ENCODE measurements at places on chromosomes 6 and 20.

- DNase-seq, result no peak
Measured at GRCh38 chr6:111015389-111016124, 33.7 kb downstream of the RPF2 start.

- no peak for DNase-seq
Measured at GRCh38 chr6:133609415-133610226, 279.3 kb upstream of the TCF21 start.

GRCh38 chr6:25007269-25007699, 71.5 kb upstream of the RIPOR2 start:
- no peak for DNase-seq

- no peak for DNase-seq
Measured at GRCh38 chr20:48949304-48950170, 28.0 kb downstream of the ARFGEF2 start.

DNA sequence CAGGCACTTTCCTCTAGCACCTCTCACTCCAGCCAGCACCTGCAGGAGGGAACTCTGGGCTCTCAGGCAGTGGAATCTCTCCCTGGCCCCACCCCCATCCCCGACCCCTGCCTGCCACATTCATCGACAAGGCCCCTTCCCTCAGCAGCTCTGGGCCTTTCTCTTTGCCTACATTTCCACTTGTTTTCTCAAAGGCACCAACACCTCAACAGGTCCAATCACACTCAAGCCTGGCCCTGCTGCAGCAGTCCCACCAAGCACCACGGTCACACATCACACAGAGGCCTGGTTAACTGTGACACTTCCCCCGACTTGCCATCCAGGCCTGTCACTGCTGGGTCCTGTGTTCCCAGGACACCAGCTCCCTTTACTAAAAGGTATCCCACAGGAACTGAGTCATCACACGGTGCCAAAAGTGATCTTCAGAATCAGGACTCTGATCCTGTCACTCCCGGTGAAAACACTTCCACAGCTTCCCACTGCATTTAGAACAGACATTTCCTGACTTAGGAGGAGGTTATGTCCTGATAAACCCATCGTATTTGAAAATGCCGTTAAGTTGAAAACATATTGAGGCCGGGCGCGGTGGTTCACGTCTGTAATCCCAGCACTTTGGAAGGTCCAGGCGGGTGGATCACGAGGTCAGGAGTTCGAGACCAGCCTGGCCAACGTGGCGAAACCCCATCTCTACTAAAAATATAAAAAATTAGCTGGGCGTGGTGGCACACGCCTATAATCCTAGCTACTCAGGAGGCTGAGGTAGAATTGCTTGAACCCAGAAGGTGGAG, 54.9 kb downstream of the MYH7B start:
- no peak for DNase-seq

GRCh38 chr20:32907886-32908285, 49.2 kb downstream of the EFCAB8 start:
- DNase-seq, result no peak

- DNase-seq, result no peak
Measured at GRCh38 chr6:134253681-134254080, 64.2 kb downstream of the SGK1 start.

- DNase-seq, result no peak
Measured at GRCh38 chr20:52595518-52595917, 376.6 kb upstream of the TSHZ2 start.

DNA sequence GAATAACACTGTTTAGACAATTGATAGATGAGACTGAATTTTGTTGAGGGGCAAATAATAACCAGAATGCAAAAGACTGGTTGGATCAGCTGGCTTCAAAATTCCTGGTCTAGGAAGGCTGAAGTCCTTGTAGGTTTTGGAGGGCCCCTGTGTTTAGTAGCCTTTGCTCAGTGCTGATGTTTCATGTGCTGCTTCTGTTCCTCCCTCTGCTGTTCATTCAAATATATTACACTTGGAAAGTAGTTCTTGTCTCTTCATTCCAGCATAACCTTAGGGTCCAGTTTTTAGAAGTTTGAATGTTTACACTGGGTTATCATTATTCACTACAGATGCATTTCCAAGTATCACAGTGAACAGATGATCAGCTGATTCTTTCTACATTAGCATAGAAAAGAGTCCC, 72.5 kb downstream of the FLRT3 start:
- no peak for DNase-seq

DNA sequence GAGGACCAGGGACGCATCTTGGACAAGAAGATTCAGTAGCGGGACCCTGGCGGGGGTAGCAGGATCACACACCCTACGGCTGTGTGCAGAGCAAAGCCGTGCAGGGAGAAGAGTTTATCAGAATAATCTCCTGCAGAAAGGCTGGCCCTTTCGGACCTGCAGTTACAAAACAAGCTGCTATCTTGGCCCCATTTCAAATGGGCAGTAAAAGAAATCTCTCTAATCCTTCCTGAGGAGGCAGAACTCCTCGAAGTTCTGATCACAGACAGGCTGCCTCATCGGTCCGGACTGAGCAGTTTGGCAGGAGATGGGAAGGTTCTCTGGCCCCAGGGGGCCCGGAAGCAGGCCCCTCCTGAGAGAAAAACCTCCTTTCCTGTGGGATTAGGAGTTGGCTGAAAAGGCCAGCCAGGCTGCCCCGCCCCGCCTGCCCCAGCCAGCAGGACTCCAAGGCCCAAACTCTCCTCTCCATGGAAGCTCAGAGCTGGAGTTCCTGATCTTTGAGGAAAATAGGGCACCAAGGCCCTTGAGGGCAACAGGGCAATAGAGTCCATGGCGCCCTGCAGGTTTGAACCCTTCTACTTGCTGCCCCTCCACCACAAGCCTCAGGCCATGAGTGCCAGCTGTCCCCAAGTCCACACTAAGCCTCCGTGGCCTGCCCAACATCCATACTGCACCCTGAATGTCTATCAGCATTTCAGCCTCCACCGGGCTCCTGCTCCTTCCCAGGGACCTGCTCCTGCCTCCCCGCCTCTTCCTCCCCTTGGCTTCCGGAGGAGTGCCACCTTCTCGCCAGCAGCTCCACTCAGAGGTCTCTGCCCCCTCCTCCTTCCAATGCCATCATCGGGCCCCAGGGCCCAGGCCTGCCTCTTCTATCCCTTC, 141.3 kb downstream of the PREX1 start:
- DNase-seq, result no peak

GRCh38 chr20:1376007-1376406, 16.8 kb downstream of the FKBP1A start:
- no peak for DNase-seq

GRCh38 chr6:51139950-51140385, 321.3 kb downstream of the TFAP2B start:
- no peak for DNase-seq

DNA sequence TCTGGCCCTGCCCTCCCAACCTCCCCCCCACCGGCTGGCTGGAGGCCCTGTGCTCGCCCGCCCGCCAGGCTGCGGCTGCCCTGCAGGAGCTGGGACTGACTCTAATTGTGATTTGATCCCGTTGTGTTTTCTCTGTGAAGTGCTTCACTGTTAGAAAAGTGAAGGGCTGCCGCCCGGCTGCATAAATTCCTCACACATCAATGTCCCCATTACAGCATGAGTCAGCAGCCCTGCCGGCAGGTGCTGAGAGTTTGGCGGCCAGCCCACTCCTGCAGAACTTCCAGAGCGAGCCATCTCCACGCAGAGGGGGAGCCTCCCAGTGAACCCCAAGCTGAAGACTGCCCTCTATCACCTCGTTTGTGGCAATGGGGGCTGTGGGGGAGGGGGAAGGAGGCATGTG, 137.9 kb downstream of the DLL1 start:
- no peak for DNase-seq

DNA sequence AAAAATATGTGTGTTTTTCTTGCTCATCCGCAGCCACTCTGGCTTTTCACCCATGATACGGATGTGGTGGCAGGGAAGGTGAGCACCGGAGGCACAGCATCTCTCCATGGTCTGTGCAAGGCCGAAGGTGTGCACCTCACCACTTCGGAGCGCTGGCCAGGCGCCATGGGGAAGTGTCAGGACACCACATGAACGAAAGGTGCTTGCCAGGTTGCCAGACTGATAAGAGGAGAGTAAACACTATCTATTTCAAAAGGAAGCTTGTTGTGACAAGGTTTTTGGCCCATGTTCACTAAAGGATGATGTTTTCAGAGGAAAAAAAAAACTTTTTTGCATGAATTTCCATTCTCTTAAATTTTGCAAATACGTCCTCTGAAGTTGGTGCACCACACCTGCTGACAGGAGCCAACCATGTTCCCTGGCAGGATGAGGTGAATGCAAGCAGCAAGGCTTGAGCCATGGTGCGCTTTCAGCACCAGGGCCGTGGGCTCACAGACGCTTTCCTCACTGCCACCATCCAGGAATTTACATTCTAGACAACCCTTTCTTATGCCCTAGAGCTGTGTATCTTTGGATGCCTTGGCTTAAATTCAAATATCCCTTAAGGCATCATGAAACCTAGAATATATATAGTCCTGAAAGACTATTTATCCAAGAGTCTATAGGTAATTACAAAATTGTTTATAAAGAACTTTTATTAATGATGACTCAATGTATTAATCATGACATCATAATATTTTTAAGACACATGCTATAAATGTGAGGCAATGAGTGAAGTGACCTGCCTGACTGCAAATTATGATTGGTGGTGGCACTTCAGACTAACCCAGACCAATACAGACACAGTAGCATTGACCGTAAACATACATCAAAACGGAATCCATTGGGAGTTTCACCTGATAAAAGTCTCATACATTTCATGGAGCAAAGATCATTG, 234.5 kb downstream of the TFAP2A start:
- DNase-seq, result no peak

DNA sequence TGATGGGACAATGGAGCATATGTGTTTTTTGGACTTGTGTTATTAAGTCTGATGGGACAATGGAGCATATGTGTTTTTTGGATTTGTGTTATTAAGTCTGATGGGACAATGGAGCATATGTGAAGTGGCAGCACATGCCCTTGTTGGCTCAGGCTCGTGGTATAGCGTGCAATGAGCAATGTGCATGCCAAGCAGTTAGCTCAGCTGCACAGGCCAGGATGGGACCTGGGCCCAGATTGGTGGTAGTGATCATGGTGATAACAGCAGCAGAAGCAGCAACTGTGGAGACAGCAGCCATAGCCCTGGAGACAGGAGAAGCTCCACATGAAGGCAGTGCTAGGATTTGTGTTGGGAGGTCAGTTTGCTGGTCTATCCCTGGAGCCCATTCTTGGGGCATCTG, 61.1 kb downstream of the IL20RA start:
- no peak for DNase-seq

DNA sequence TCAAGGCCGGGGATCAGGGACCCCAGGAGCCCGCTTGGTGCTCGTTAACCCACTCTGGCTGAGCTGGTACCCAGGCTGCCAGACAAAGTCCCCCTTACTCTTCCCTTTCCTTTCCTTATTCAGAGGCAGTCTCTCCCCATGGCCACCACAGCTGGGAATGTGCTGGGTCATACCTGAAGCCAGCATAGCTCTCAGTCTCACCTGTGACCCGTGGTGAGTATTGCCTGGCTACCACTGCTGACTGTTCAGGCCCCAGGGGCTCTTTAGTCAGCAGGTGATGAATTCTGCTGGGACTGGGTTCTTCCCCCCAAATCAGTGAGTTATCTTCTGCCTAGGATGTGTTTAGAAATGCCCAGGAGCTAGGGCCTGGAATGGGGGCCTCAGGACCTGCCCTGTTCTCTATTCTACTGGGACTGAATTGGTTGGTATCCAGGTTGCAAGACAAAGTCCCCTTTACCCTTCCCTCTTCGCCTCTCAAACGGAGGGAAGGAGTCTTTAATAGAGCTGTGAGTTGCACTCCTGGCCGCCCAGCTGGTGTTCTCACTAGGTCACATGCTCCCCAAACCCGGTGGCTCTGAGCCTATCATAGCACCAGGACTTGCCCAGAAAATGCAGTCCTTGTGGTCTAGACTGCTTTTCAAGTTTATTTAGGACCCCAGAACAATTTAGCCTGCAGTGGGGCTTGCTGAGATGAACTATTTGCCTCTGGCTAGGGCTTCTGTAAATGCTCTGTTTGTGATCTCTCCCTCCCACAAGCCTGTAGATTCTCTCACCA, 64.6 kb downstream of the MYO6 start:
- DNase-seq, result no peak

- DNase-seq, result no peak
Measured at GRCh38 chr6:164114651-164115050, 700.1 kb downstream of the QKI start.

GRCh38 chr6:123587838-123588545, 48.8 kb downstream of the TRDN start:
- DNase-seq, result no peak

GRCh38 chr6:5208057-5208456, 52.7 kb downstream of the LYRM4 start:
- no peak for DNase-seq

DNA sequence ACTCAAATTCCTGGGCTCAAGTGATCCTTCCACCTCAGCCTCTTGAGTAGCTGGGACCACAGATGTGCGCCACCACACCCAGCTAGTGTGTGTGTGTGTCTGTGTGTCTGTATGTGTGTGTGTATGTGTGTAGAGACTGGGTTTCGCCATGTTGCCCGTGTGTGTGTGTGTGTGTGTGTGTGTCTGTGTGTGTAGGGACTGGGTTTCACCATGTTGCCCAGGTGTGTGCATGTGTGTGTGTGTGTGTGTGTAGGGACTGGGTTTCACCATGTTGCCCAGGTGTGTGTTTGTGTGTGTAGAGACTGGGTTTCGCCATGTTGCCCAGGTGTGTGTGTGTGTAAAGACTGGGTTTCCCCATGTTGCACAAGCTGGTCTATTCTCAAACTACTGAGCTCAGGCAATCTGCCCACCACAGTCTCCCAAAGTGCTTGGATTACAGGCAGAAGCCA, 28.3 kb downstream of the CDK5RAP1 start:
- DNase-seq, result no peak

- DNase-seq, result no peak
Measured at GRCh38 chr6:36907781-36908180, 22.0 kb downstream of the C6orf89 start.

DNA sequence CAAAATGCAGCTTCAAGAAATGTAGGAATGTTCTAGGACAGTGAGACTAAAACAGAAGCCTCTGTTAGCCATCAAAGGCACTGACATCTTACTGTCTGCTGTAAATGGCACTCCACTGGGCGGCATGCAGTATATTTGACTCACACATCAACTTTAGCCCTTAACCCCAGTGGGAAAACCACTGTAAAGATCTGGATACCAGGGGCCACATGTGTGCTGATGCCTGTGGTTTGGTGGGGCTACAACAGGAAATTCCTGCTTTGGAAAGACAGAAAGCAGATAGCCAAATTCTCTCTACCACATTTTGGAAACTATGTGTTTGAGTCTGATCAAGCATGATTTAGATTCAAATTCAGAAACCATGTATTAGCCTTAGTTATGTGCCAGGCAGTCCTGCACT, 4.3 kb downstream of the PFDN4 start:
- no peak for DNase-seq

GRCh38 chr20:41507851-41508250, 110.3 kb downstream of the CHD6 start:
- no peak for DNase-seq

Data from stimulated activated CD4-positive, alpha-beta T cell treated with anti-CD3 and anti-CD28 coated beads, Interleukin-1b, Interleukin-23, amount 100 ng/mL, for 24 hours (primary cell).